ENCODE measurements at places on chromosomes 2 and 18.
A peak's percentile ranks its signal among the peaks of the same experiment; 100 is the strongest.

- DNase-seq, result no peak
Observed at GRCh38 chr18:11136241-11136640, 13.1 kb downstream of the PIEZO2 start.

DNA sequence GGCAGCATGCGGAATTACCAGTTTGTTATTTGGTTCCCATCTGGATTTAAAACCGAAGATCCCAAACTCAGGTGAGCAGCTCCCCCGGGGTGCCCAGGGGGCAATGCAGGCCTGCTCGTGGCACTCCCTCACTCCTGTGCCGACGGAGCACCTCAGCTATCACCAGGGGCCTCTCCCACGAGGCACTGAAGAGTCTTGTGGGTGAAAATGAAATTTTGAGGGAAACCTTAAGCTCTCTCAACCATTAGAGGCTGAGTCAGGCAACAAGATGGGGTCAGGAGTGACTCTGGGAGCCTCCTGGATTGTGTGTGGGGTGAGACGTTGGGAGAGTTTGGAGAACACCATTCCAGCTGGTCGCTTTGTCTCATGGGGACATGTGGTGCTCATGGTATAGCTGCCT, 189.0 kb downstream of the PRKCE start:
- DNase-seq, result no peak

DNA sequence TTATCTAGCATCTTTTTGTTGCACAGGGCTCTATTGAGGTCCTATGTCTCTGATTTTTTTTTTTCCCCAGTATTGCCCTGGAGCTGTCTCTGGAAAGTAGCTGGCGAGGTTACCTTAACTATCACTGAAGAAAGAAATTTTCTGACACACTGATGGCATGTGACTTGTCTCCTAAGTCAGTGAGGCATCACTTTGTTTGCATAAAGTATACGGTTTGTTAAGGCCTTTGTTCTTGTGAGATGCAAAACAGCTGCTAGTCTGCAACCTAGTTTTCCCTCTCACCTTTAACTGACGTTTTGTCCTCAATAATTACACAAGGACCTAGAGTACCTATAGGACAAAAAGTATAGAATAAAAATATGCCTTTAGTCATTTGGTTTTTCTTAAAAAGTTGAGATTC, 41.8 kb downstream of the UBXN4 start:
- no peak for DNase-seq

GRCh38 chr2:162475661-162476060, 131.7 kb downstream of the GCA start:
- peak; percentile 9 for DNase-seq

DNA sequence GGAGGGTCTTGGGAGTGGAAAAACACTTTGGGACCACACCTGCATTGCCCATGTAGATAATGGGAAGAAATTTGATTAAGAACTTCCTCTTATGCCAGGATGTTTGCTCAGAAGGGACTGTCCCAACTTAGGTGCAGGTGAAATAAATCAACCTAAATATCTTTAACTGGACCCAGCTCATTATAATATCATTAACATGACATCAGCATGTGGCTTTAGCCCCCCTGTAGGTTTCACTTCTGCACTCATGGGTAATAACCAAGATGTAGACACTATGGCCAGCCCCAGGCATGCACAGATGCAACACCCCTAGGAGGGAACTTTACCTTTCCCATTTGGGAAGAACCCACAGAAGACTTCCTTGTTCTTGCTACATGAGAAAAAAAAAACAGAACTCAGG, 227.4 kb upstream of the ZNF804A start:
- no peak for DNase-seq

DNA sequence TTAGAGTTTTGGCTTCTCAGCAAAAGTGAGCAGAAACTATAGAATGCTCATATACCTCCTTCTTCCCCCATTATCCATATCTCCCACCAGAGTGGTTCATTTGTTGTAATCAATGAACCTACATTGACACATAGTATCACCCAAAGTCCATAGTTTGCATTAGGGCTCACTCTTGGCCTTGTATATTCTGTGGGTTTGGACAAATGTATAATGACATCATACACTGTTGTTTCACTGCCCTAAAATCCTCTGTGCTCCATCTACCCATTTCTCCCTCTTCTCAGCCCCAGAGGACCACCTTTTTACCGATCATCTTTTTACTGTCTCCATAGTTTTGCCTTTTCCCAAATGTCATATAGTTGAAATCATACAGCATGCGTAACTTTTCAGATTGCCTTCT, 24.1 kb downstream of the ZFP36L2 start:
- DNase-seq, result no peak

DNA sequence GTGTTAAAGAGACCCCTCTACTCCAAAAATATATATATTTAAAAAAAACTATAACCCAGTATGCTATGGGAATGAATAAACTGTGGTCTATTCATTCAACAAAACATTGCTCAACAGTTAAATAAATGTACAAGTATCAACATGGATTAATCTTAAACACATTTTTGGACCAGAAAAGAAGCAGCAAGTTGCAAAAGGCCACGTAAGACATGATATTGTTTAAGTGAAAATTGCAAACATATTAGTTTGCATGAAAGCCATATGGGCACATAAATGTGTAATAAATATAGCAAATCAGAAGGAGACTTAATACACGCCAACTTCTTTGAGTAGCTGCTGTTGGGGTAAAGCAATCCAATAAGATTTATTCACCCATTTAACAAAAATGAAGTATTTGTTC, 321.5 kb downstream of the FBXO15 start:
- DNase-seq, result no peak

- no peak for DNase-seq
Observed at GRCh38 chr2:101699755-101700461, 2.4 kb downstream of the MAP4K4 start.

GRCh38 chr2:11027195-11027594, 115.5 kb downstream of the KCNF1 start:
- no peak for DNase-seq

- peak; percentile 87 for DNase-seq
Observed at GRCh38 chr2:12303181-12304030, 413.3 kb upstream of the TRIB2 start.

DNA sequence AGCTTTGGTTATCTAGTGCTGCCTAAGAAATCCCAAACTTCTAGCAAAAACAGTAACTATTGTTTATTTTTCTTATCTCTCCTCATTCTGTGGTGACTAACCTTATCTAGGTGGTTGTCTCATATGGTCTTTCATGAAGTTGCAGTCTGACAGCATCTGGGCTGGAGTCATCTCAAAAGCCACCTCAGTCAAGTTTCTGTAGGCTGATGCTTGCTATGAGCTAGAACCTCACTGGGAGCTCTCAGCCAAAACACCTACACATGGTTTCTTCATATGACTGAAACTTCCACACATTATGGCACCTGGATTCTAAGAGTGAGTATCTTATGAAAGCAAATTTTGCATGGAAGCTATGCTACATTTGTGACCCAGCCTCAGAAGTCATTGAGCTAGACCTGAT, 596.4 kb upstream of the VRK2 start:
- no peak for DNase-seq

Data from NCI-H187 (cell line).